ENCODE measurements at places on chromosomes 2 and 18.

- no peaks in the 10 kb centered on the region for H3K36me3 ChIP-seq
- H3K4me1 ChIP-seq: no peaks in the 10 kb centered on the region
- H3K27ac ChIP-seq: no peak within 1 kb of the TSS
- H3K4me3 ChIP-seq: no peak within 1 kb of the TSS
Measured at GRCh38 chr2:166127217-166128155, at the start of gene SCN1A. Gene SCN1A (minus strand): TSS chr2:166128020. CDS start chr2:166073621, 54,399 bp downstream.

DNA sequence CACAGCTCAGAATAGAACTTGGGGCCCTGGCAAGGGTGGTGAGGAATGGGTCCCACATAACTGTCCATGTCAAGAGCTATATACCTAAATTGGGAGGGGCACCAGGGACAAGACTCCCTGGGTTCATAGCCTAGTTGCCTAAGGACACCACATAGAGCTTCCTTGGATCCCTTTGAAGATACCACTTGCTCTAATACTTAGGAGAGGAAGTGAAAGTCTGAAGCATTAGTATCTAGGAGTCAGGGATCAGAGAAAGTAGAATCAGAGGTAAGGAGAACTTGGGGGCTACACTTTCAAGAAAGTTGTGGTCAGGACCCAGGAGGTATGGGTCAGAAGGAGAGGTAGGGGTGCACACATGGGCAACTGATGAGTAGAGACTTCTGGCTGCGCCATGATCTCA lies 318.2 kb upstream of the SLC39A10 start:
- no peak overlapping the region for H3K27ac ChIP-seq
- H3K4me1 ChIP-seq: no peaks in the 10 kb centered on the region
- H3K4me3 ChIP-seq: no peak overlapping the region
- no peaks in the 10 kb centered on the region for H3K27me3 ChIP-seq

DNA sequence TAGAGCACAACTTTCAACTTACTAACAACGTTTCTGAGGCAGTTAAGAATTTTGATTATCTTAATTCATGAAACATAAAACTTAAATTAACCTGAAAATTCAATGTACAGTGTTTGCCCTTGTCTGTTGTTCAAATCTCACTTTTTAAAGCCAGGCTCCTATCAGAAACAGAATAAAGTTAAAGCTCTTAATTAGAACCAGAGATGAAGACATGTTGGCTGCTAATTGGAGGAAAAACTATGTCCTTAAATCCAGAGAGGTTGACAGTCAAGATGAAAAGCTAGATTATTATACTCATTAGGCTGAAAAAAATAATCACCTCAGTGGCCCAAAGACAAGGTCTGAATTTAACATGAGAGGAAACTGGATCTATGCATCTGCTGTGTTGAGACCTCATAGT lies 52.3 kb downstream of the SOWAHC start:
- DNase-seq: no peak
- no peaks in the 10 kb centered on the region for H3K36me3 ChIP-seq
- H3K27ac ChIP-seq: no peak overlapping the region
- no peaks in the 10 kb centered on the region for H3K27me3 ChIP-seq

- no peaks in the 10 kb centered on the region for H3K4me1 ChIP-seq
- DNase-seq: no peak
- H3K27ac ChIP-seq: no peak overlapping the region
- H3K36me3 ChIP-seq: no peaks in the 10 kb centered on the region
- H3K27me3 ChIP-seq: no peaks in the 10 kb centered on the region
Measured at GRCh38 chr18:45817543-45817942, 7.9 kb upstream of the SIGLEC15 start.

GRCh38 chr18:78883501-78883900 lies 96.1 kb upstream of the SALL3 start:
- no peak overlapping the region for H3K27ac ChIP-seq
- H3K4me3 ChIP-seq: no peak overlapping the region
- H3K4me1 ChIP-seq: no peaks in the 10 kb centered on the region
- no peak for DNase-seq

- H3K4me1 ChIP-seq: no peaks in the 10 kb centered on the region
- H3K4me3 ChIP-seq: no peak overlapping the region
- H3K27me3 ChIP-seq: no peaks in the 10 kb centered on the region
- no peak overlapping the region for H3K27ac ChIP-seq
- DNase-seq: no peak
- no peaks in the 10 kb centered on the region for H3K36me3 ChIP-seq
Measured at GRCh38 chr2:57554348-57554747, 492.3 kb upstream of the VRK2 start.

DNA sequence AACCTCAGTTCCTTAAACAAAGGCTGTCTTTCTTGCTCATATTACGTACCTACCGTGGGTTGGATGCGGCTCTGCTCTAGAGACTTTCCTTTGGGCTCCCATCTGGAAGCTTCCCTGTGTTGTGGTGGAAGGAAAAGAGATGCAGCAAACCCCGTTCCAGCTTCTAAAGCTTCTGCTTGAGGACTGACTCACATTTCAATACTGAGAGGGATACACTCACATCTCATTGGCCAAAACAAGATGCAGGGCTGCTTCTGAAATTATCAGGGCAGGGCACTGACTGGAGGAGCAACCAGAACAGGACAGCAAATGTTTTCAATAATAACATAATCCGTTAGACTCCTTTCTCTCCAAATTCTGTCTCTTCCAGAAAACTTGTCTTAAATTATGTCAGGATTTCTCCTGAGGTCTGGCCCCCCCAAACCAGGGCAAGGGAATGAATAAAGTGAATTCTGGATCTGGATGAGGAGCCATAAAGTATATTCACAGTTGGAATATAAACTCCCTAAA lies 4.5 kb upstream of the MYO5B start:
- no peak for DNase-seq
- H3K36me3 ChIP-seq: no peaks in the 10 kb centered on the region
- no peak overlapping the region for H3K27ac ChIP-seq
- no peaks in the 10 kb centered on the region for H3K27me3 ChIP-seq

- H3K4me1 ChIP-seq: no peaks in the 10 kb centered on the region
- H3K36me3 ChIP-seq: no peaks in the 10 kb centered on the region
- H3K27ac ChIP-seq: no peak overlapping the region
- H3K4me3 ChIP-seq: no peak overlapping the region
- no peaks in the 10 kb centered on the region for H3K27me3 ChIP-seq
Measured at GRCh38 chr18:21760321-21760720, 19.7 kb downstream of the MIB1 start.

DNA sequence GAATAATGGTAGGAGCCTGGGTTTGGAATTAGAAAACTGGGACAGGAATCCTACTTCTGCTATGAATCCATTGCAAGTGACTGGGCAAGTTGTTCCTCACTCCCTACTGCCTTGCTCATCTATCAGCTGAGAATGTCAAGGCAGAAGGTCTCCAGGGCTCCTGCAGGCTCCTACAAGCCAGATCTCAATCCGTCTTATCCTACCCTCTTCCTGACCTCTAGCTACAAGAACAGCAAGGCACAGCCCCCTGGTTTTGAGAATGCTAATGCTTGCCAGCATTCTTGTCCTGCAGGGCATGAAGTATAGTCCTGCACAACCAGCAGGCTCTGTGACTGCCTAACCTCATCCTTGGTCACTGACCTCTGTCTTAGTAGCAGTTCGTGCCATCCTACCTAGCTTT lies 141.9 kb upstream of the TNP1 start:
- no peaks in the 10 kb centered on the region for H3K36me3 ChIP-seq
- no peak for DNase-seq
- no peaks in the 10 kb centered on the region for H3K27me3 ChIP-seq
- no peaks in the 10 kb centered on the region for H3K4me1 ChIP-seq
- no peak overlapping the region for H3K4me3 ChIP-seq

DNA sequence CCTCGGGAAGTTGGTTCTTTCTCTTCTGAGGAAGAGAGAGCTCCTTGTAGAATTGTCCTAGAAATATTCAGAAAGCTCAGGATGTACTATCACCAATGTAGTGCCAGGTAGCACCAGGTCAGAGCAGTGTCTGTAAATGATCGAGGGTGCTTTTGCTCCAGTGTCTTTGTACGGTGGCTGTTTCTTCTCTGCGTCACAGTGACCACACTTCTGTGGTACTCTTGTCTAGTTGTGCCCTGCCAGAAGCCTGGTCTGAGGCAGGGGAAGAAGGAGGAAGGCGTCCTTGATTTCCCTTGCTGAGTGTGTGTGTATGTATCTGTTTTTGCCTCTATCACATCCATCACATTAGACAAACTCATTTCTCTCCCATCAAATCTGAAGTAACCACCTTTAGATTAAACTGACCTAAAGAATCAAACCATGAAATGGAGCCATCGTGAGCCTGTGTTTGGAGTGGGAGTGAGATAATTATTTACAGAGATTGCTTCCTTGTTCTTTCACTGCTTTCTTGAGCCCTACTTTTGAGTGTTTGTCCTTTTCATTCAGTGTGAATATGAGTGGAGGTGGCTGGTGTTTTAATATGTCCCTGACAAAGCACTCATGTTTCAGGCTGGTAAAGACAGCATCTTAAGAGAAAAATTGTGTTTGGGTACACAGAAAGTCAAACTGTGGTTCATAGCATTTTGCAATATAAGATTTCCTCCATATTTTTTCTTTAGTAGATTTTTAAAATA lies 97.2 kb downstream of the ACOXL start:
- H3K27ac ChIP-seq: no peak overlapping the region
- DNase-seq: no peak
- no peaks in the 10 kb centered on the region for H3K27me3 ChIP-seq
- no peaks in the 10 kb centered on the region for H3K36me3 ChIP-seq

- no peak for DNase-seq
- no peak overlapping the region for H3K27ac ChIP-seq
- H3K4me1 ChIP-seq: no peaks in the 10 kb centered on the region
- H3K27me3 ChIP-seq: no peaks in the 10 kb centered on the region
- H3K36me3 ChIP-seq: no peaks in the 10 kb centered on the region
- no peak overlapping the region for H3K4me3 ChIP-seq
Measured at GRCh38 chr2:40654346-40654745, 202.5 kb upstream of the SLC8A1 start.

GRCh38 chr2:145090841-145091761 lies 571.2 kb upstream of the ZEB2 start:
- no peak overlapping the region for H3K4me3 ChIP-seq
- no peaks in the 10 kb centered on the region for H3K27me3 ChIP-seq
- H3K4me1 ChIP-seq: no peaks in the 10 kb centered on the region
- DNase-seq: no peak
- no peaks in the 10 kb centered on the region for H3K36me3 ChIP-seq

DNA sequence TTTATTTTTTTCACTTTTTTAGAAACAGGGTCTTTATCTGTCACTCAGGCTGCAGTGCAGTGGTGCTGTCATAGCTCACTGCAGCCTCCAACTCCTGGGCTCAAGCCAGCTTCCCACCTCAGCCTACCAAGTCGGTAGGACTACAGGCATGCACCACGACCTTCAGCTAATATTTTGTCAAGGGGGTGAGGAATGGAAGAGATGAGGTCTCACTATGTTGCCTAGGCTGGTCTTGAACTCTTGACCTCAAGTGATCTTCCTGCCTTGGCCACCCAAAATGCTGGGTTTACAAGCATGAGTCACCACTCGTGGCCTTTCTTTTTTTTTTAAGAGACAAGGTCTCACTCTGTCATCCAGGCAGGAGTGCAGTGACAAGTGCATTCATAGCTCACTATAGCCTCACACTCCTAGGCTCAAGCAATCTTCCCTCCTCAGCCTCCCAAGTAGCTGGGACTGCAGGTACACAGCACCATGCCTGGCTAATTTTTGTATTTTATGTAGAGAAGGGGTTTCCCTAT lies 13.4 kb downstream of the PPP1R7 start:
- H3K36me3 ChIP-seq: peaks cover 9% of the 10 kb centered on the region
- H3K4me3 ChIP-seq: no peak overlapping the region
- DNase-seq: no peak
- no peak overlapping the region for H3K27ac ChIP-seq

GRCh38 chr2:153394247-153394646 lies 84.3 kb downstream of the RPRM start:
- no peaks in the 10 kb centered on the region for H3K4me1 ChIP-seq
- no peak overlapping the region for H3K4me3 ChIP-seq
- no peak overlapping the region for H3K27ac ChIP-seq
- H3K27me3 ChIP-seq: no peaks in the 10 kb centered on the region
- no peak for DNase-seq
- no peaks in the 10 kb centered on the region for H3K36me3 ChIP-seq

- no peak overlapping the region for H3K27ac ChIP-seq
- no peaks in the 10 kb centered on the region for H3K4me1 ChIP-seq
- H3K36me3 ChIP-seq: no peaks in the 10 kb centered on the region
- no peak overlapping the region for H3K4me3 ChIP-seq
Measured at GRCh38 chr2:113264713-113265403, 13.9 kb downstream of the PAX8 start.

DNA sequence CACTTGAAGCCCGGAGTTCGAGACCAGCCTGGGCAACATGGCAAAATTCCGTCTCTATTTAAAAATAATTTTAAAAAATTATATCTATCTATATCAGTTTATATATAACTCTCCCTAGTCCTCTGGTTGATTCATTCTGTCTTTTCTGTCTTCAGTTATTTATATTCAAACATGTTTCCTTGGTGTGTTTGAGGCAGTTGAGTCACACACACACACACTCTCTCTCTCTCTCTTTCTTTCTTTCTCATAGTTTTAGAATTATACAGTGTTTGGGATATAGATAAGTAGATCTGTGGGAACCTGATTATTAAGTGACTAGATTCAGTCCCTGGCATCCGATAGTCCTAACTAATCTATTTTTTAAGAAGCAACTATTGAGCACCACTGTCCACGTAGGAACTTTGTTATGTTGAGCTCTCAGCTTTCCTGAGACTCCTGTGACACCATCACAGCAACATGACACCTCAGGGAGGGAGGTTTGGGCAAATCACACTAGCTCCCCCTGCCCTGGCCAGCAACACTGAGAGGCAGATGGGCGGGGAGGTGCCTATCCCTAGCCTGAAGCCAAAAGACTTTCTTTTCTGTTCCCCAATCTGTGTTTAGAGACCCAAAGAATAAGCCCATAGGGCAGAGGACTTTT lies 482.7 kb downstream of the DLGAP1 start:
- no peak overlapping the region for H3K27ac ChIP-seq
- no peaks in the 10 kb centered on the region for H3K4me1 ChIP-seq
- no peaks in the 10 kb centered on the region for H3K36me3 ChIP-seq
- H3K27me3 ChIP-seq: no peaks in the 10 kb centered on the region

GRCh38 chr2:8121022-8121825 lies 560.6 kb upstream of the ID2 start:
- H3K4me3 ChIP-seq: no peak overlapping the region
- H3K27ac ChIP-seq: peak overlapping the region; percentile 9
- no peaks in the 10 kb centered on the region for H3K27me3 ChIP-seq

DNA sequence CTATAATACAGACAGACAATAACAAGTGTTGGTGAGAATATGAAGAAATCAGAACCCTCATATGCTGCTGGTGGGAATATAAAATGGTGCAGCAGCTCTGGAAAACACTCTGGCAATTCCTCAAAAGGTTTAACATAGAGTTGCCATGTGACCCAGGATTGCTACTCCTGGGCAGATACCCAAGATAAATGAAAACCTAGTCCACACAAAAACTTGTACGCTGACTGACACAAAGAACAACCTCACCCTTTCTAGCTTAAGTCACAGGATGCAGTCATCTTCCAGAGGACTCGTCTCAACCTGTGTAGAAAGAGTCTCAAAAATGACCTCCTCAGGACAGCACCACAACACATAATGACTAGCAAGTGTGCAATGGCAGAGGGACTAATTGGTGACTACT lies 71.6 kb upstream of the ACAA2 start:
- no peak for DNase-seq
- no peak overlapping the region for H3K4me3 ChIP-seq
- H3K27me3 ChIP-seq: no peaks in the 10 kb centered on the region
- no peaks in the 10 kb centered on the region for H3K4me1 ChIP-seq
- no peaks in the 10 kb centered on the region for H3K36me3 ChIP-seq

GRCh38 chr2:135257383-135258090 lies 205.4 kb downstream of the RAB3GAP1 start:
- DNase-seq: no peak
- no peaks in the 10 kb centered on the region for H3K27me3 ChIP-seq
- H3K36me3 ChIP-seq: no peaks in the 10 kb centered on the region

All from breast epithelium (tissue), 4 donors.